ENCODE measurements at places on chromosomes 3 and 15.

DNA sequence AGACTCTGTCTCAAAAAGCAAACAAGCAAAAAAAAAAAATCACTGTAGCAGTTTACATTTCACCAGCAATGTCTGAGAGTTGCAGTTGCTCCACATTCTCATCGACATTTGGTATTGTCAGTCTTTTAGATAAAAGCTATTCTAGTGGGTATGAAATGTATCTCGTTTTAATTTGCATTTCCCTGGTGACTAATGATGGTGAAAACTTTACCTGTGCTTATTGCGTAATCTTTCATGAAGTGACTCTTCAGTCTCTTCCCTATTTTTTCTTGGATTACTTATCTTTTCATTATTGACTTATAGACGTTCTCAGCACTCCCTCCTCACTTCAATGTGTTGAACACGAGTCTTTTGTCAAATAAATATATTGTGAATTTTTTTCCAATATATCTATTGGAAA is 37.2 kb upstream of the CLSTN2 start:
- no peak for DNase-seq

GRCh38 chr3:74447221-74447620 is 167.2 kb downstream of the CNTN3 start:
- no peak for DNase-seq

DNA sequence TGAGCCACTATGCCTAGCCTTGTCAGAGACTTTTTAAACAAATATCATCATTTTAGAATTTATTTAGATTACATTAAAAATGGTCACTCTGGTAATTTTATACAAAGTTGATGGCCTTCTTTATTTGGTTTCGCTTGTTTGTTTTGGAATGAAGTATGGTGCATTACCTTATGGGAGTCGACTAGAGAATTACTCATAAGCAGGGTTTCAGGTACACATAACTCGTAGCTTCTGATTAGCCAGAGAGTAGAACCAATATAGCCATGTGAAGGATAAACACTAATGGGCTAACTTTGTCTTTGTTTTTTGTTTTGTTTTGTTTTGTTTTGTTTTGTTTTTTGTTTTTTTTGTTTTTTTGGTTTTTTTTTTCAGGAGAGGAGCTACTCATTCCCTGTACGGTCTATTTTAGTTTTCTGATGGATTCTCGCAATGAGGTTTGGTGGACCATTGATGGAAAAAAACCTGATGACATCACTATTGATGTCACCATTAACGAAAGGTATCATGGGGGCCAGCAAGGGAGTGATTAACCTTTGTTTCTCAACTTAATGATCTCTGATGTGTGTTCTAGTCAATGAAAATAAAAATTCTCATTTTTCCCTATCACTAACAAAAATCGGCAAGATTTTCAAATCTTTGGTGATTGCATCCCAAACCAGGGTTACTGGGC is 113.2 kb downstream of the IL1RAP start:
- no peak for DNase-seq

GRCh38 chr3:145533696-145534095 is 627.3 kb downstream of the PLOD2 start:
- no peak for DNase-seq

GRCh38 chr15:52068004-52068615 is 44.5 kb downstream of the BCL2L10 start:
- DNase-seq, result no peak

DNA sequence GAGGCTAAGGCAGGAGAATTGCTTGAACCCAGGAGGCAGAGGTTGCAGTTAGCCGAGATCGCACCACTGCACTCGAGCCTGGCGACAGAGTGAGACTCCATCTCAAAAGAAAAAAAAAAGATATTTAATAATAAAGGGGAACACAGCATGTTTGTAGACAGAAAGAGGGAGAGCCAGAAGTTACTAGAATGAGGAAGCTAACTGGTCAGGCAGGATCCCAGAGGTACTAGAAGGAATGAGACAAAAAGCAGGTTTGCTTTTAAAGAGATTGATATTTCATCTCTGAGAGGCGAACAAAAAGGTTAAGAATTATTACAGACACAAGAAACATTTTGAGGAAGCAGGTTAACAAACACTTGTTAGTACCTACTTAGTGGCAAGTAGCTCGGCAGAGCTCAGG is 9.2 kb downstream of the CD200R1 start:
- DNase-seq, result no peak

- no peak for DNase-seq
These were observed 74.1 kb upstream of the POMGNT2 start for GRCh38 chr3:43180027-43180426.

DNA sequence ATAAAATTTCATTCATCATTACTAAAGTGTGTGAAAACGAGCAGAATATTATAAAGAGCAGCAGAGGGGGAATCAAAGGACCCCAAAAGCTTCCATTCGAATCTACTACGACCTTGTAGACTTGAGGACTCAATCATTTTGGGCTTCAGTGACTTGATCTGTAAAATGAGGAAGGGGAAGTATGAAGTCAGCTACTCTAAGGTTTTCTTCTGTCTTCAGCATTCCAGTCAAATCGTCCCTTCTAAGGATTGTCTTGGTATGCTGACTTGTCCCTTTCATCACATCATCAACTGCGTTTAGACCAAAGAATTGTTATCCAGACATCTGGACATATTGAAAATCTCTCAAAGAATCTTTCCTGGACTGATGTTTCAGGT is 44.8 kb downstream of the PLD1 start:
- DNase-seq, result no peak

DNA sequence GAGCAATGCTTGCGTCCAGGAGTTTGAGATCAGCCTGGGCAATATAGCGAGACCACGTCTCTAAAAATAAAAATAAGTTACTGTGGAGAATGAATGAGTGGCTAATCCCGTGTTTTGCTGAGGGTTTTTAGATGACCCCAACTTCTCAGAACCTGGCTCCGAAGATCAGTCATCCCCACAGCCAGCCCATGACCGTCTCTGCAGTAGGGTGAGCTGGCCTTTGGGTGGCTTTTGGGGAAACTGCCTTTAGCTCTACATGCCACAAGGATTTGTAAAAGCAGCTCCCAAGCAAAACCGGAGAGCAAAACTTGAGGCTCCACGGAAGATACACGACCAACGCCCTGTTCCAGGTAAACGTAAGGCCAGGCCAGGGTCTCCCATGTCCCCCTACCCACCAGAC is 39.2 kb upstream of the TFRC start:
- no peak for DNase-seq

DNA sequence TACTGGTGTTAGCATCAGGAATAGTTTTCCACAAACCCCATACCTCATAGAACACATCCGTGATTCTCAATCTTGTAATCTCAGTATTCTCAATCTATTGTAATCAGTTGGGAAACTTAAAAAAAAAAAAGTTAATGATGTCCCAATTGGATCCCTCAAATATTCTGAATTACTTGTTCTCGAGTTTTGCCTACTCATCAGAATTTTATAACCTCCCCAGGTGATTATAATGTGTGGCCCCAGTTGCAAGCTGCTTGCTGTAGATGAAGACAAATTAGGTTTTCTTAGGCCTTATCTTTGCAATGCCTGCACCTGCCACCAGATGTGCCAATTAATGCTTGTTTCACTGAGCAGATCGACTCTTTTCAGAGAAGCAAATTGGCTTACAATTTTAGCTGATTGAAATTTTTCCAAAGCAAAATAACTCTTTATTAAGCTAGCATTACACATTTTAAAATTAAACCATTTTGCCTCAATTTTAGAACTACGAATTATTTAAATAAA is 19.0 kb upstream of the DIPK2A start:
- no peak for DNase-seq

GRCh38 chr15:25611603-25612002 is 172.8 kb upstream of the UBE3A start:
- no peak for DNase-seq

- DNase-seq, result no peak
These were observed 102.0 kb downstream of the FAM43A start for GRCh38 chr3:194787650-194788049.

DNA sequence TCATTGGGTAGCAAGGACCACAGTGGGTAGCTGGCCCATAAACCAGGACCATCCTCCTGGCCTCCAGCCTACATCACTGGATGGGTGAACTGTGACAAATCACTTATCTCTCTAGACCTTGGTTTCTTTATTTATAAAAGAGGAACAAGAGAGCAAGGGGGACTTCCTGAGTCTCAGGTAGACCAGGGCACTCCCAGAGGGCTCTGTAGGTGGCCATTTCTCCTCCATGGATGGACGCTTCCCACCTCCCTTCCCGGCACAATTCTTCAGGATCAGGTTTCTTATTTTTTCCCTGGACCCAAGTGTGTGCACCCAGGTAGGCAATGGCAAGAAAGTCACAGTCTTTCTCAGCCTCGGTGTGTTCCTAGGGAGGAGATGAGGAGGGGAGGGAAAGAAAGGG is 41.4 kb upstream of the SPATA12 start:
- no peak for DNase-seq

DNA sequence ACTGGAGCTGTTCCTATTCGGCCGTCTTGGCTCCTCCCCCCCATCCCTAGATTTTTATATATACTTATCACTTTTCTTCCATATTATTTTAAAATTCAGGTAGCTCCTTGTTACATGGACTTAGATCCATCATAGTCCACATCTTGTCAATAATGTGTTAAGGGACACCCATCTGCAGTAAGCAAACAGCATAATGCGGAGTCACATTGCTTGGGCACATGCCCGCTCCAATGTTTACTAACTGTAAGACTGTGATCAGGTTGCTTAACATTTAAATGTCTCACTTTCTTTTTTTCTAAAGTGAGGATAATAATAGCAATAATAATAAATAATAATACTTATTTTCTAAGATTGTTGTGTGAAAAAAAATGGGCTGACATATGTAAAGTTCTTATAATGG is 303.2 kb upstream of the SOX14 start:
- no peak for DNase-seq

DNA sequence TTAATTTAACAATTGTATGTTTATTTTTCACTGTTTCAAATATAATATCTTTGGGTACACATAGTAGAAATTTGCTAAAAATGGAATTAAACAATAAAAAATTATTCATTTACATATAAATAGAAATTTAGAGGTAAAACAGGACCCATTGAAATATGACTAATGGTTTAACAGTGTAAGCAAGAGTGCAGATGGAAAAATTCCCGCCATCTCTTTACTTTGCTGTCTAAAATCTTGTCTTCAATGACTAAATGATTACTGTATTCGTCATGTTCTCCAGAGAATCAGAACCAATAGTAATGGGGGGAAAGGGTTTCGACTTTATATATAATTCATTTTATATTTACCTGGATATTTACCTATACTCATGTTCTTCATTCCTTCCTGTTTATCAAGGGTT is 163.1 kb downstream of the IL1RAP start:
- DNase-seq, result no peak

DNA sequence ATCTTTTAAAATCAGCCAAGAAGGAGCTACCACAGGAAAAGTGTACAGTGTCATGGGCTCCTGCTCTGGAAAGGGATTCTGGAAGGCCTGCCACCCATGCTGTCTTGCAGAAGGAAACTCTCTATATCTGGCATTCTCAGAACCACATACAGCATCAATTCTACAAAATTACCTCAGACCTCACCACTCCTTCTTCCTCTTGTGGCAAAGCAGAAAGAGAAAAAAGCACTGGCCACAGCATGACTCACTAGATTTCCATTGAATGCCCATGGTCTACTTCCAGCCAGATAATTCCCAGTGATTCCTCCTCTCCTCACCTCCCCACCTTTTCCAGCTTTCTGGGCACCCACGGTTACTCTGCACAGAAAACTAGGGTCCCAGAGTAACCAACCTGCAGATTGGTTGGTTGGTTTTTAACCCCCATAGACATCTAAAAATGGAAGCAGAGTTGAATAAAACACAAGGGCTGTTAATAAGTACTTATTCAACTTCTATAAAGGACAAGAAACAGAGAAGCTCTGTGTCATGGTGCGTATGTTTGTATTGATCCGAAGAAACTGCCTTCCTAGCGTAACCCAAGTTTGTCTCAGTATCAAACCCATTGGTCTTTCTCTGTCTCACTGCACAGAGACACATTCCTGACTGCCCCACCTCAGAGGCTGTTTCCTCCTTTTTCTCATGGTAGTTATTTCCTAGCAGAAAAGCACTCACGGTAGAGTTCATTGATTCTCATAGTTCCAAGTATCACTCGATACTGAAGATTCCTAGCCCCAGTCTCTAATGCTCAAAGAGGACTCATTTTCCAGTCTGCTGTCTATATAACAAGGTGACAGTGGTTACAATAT is 67.7 kb downstream of the LDHAL6B start:
- DNase-seq, result no peak

DNA sequence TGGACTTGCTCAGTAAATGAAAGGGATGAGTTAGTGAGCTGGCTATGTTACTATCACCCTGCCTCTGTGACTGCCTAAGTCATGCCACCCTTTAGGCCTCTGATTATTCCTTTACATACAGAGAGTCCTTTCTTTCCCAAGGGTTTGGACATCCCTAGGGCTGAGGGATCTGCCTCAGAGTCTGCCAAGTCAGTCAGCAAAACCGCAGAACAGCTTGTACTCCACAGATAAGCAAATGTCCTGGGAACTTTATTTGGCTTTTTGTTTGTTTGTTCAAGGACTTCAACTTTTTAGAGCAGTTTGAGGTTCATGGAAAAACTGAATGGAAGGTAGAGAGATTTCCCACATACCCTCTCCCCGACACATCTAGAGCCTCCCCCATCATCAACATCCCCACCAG is 82.6 kb upstream of the TRIM42 start:
- DNase-seq, result no peak

DNA sequence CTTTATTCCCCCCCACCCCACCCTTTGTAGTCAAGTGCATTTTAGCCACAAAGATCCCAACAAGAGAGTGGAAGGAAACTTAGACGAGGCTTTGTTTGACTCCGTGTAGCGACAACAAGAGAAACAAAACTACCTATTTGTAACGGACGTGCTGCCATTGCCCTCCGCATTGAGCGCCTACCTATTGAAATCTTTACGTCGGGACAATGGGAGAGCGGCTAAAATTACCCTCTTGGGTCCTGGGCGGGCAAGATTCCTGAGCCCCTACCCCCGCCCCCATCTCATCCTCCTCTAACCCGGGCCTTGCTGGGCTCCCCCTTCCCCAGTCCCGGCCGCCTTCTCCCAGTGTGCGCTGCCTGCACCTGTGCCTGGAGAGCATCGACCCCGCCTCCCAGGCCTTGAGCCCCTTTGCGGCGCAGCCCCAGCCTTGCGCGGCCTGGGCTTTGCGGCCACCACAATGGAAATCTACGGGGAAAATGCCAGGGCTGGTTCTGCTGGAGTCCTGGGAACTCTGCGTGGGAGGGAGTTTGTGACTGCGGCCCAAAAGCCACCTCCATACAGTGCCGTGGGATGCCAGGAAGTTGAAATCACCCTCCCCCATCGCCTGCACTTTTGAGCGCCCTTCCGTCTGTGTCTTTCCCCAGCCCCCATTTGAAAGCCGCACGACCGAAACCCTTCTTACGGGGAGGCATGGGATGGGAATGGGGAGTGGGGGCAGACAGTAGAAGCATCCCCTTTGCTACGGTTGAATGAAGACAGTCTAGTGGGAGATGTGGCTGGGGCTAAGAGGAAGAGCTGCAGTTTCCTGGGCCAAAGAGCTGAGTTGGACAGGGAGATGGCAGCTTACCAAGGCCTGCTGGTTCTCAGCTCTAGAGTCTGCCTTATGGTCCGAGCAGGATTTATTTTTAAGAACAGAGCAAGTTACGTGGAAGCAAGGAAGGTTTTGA is 1.1 kb upstream of the SOX2 start:
- DNase-seq, result no peak

- DNase-seq, result no peak
These were observed 724.8 kb upstream of the CFAP20DC start for GRCh38 chr3:59774634-59775033.

- no peak for DNase-seq
These were observed 32.9 kb downstream of the PTPN23 start for GRCh38 chr3:47413751-47414150.

- DNase-seq, result no peak
These were observed 156.0 kb upstream of the SOX2 start for GRCh38 chr3:181555681-181556080.

- no peak for DNase-seq
These were observed 27.2 kb upstream of the UBE2Q2 start for GRCh38 chr15:75815811-75816719.

Measured in activated T-helper 1 cell treated with anti-CD3 and anti-CD28 coated beads, Interleukin-2, amount 50 U/mL, for 16 hours (primary cell).